ENCODE measurements at places on chromosomes 7 and 10.

DNA sequence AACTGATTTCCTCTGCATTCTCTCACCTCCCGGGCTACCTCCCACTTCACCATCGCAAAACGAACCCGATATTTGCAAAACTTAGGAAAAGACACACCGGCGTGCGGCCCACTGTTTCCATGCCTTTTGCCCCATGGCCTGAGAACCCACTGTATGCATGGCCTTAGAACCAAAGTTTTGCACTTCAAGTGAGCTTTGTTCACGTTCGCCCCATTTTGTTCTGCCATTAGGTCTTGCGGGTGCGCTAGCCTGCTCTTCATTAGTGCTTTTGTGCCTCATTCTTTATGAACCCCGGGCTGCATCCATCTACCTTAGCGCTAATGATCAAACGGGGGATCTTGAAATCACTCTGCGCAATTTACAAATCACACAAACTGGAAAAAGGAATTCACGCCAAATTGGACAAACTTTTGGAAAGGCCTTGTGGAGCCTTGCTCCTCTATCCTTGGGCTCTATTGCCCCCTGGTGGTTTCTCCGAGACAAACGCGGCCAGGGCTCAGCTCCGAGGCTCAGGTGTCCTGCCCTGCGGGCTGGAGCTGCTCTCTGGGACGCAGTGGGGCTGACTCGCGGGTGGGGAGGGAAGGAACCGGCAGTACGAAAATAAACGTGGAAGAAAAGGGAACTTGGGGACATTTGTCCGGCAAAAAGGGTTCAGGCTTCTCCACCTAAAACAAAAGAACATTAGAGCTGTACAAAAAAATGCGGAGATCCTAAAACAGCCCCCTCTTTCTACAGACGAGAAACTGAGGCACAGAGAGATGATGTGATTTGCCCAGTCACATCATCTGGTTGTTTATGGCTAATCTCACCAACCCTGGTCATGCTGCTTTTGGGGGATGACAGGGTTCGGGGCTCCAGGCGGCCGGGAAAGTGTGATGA is 300.4 kb upstream of the NFE2L3 start:
- DNase-seq: peak; percentile 64

- no peak for DNase-seq
These were observed 347.8 kb downstream of the KCNMA1 start for GRCh38 chr10:77289790-77290189.

- DNase-seq: no peak
These were observed 41.5 kb upstream of the PIK3CG start for GRCh38 chr7:106823631-106824030.

DNA sequence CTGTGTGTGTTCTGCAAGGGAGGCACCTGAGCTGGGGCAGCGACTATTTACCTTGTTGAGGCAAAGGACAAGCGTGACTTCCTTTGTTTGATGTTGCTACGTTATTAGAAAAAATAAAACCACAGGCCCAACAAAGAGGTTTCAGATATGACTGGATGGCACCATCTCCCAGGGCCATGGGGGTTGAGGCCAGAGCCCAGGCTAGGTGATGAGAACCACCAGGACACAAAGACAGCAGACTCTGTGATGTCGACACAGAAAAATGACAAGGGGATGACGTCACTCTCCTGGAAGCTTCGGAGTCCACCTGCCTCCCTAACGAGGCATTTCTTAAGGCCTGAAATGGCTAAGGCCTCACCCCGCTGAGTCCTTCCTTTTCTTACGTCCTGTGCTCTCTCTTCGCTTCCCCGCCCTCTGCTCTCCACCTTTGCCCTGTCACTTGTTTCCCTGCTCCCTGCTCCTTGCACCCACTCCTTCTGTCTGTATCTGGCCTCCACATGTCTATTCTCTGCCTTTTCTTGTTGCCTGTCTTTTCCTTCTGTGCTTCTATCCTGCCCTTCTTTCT is 83.0 kb upstream of the ADRB1 start:
- no peak for DNase-seq

DNA sequence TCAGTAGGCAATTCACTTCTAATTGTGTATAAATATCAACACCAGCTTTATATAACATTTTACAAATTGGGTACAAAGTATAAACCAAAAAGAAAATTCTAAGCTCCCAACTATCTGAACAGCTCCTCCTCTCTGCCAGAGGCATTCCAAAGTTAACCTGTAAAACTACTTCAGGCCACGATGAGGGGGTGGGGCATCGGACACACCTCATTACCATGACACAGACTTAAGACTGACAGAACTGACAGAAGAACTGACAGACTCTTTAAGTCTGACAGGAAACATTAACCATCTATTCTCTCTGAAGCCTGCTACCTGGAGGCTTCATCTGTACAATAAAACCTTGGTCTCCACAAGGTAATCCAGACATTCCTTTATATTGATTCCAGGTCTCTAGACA is 12.3 kb downstream of the ESYT2 start:
- DNase-seq: no peak

DNA sequence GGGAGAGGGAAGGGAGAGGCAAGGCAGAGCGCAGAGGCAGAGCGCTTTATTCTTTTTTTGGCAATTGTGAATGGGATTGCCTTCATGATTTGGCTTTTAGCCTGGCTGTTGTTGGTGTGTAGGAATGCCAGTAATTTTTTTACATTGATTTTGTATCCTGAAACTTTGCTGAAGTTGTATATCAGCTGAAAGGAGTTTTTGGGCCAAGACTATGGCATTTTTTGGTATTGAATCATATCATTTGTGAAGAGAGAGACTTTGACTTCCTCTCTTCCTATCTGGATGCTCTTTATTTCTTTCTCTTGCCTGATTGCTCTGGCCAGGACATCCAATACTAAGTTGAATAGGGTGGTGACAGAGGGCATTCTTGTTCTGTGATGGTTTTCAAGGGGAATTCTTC is 291.3 kb downstream of the REEP3 start:
- DNase-seq: no peak

DNA sequence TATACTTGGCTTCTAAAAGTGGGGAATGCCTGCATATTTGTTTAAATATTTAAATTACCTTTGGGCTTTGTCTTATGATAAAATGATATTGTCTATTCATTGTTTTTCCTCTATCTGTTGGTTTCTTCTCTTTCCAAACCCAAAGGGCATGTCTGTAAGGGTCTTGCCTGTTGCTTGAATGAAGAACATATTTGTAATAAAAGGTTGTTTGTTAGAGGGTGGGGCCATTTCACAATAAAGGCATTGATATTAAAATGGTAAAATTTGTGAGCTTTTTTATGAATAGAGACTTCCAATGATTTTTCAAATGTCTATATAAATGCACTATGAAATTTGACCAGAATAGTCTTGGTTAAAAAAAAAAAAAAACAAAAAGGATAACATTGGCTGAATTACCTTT is 105.2 kb downstream of the DKK1 start:
- no peak for DNase-seq

GRCh38 chr7:68146983-68147382 is 1150.3 kb downstream of the TYW1 start:
- DNase-seq: no peak

DNA sequence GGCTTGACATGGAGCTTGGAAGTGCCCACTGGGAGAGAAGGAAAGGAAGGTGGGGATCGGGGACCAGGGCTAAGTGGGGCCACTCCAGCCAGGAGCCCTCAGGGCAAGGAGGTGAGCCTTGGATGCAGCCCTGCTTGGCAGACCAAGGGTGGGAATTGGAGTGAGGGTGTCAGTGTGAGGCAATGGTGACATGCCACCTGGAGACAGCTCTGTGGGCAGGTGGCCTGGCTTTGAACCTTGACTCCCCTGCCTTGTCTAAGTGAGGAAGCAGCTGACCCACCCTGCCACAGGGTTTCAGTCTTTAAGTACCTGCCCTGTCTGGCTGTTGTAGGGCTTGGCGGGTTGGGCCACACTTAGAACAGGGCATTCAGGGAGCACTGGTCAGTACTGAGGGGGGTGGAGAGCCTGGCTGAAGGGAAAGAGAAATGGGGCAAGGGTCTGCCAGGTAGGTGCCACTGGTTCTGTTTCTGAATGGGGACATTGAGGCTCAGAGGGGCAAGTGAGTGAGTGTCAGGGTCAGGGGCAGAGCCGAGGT is 4.8 kb downstream of the RAMP3 start:
- DNase-seq: no peak

DNA sequence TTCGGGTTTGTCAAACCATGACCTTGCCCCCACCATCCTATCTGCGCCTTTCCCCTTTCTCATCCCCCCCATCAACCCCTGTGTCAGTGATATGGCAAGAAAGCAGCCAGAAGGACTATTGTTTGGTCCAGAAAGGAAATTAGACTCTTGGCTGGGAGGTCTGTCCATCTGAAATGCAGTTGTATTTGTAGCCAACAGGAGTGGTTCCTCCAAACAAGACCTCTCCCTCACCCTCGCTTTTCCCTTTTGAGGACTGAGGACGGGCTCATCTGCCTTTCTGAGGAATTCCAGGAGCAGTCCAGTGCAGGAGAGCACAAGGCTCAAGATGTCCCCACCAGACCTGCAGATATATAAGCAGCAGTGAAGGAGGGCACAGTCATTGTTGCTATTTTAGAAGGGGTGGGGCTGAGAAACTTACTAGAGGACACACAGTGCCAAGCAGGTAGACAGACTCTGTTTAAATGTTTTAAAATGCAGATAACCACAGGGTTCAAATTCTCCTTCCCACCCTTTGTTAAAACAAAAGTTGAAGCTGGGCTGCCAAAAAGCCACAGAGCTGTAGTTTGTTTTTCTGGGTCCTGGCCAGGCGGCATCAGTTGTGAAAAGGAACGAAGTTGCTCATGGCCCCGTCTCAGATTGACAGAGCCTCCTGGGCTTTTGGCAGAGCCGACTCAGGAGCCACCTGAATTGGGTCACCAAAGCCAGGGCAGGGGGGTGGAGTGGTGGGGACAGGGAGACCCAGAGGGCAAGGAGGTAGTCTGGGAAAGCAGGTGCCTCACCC is 37.3 kb downstream of the CYP17A1 start:
- DNase-seq: no peak

- no peak for DNase-seq
These were observed 37.4 kb downstream of the VKORC1L1 start for GRCh38 chr7:65910237-65910636.

DNA sequence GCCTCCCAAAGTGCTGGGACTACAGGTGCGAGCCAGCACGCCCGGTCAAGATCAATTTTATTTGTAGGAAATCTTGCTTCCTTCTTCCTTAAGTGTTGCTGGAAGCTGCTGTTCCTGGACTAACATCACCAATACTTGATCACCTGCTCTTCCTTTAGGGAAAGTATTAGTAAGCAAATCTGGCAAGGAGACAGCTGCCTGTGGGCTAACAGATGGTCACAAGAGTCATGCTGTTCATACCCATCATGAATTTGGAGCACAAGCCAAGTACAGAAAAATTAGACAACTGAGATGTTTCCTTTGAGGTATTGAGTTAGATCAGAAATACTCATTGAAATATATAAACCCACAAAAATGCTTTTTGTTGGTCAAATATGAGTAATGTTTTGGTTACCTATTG is 27.9 kb downstream of the BAIAP2L1 start:
- DNase-seq: peak; percentile 72

- DNase-seq: no peak
These were observed 757.3 kb downstream of the TYW1 start for GRCh38 chr7:67753891-67754290.

DNA sequence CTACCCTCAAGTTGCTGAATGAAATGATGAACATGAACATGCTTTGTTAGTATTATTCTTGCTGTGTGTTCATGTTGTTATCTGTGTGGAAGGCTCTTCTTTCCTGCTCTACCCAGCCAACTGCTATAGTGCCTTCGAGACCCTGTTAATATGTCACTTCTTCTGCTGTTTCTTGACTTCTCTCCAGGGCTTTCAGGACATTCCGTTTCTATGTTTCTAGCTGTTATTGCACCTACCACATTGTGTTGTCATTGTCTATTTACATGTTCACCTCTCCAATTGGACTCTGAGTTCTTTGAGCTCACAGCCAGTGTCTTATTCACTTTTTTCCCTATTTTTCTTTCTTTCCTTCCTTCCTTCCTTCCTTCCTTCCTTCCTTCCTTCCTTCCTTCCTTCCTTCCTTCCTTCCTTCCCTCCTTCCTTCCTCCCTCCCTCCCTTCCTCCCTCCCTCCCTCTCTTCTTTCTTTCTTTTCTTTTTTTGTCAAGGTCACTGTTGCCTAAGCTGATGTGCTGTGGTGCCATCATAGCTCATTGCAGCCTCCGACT is 40.4 kb downstream of the BAMBI start:
- no peak for DNase-seq
